ENCODE measurements at places on chromosomes 1 and 21. TPM values are rescaled to one million over a fixed set of nuclear protein-coding genes. Genes with fewer than 3 reads are reported as not detected.

OR2L13 gene
- not detected for polyA plus RNA-seq

DNASE2B gene
- polyA plus RNA-seq = 27.9 TPM

HPDL gene
- 0.18 TPM for polyA plus RNA-seq

CRYAA gene
- polyA plus RNA-seq = not detected

PPP1R8 gene
- polyA plus RNA-seq = 106 TPM
